Neural cell (in vitro differentiated cells): ENCODE measurements at places on chromosomes 5 and 9. TPM values are rescaled to one million over a fixed set of nuclear protein-coding genes. Genes with fewer than 3 reads are reported as not detected.

Gene GRIN3A
- polyA plus RNA-seq: 0.18 and 0.59 TPM in 2 replicates

Gene PIP5K1B
- polyA plus RNA-seq: 0.72 and 1.5 TPM in 2 replicates

Gene PTPRD
- polyA plus RNA-seq: 143 and 153 TPM in 2 replicates

Gene CCNB1
- polyA plus RNA-seq: 13.0 and 20.3 TPM in 2 replicates

Gene EIF4E1B
- polyA plus RNA-seq: 0.82 TPM in 1 of 2 replicates, not detected in the other

Gene ZFP37
- polyA plus RNA-seq: 28.2 and 35.4 TPM in 2 replicates

Gene ANKRD34B
- 0.08 and 0.32 TPM in 2 replicates for polyA plus RNA-seq

Gene NUTM2G
- 0.18 and 1.1 TPM in 2 replicates for polyA plus RNA-seq

Gene SLC6A19
- not detected in 2 replicates for polyA plus RNA-seq

Gene DAB2
- polyA plus RNA-seq: 0.63 and 0.72 TPM in 2 replicates

Gene DTWD2
- polyA plus RNA-seq: 3.3 and 6.6 TPM in 2 replicates

Gene KCNN2
- polyA plus RNA-seq: 1.0 and 1.6 TPM in 2 replicates

Gene GRXCR2
- polyA plus RNA-seq: 0.36 TPM in 1 of 2 replicates, not detected in the other

Gene RELL2
- polyA plus RNA-seq: 44.9 and 49.4 TPM in 2 replicates

Gene PCDHGA12
- polyA plus RNA-seq: 0.11 and 0.56 TPM in 2 replicates

Gene RASGRF2
- polyA plus RNA-seq: 0.08 and 0.42 TPM in 2 replicates

Gene SPATA6L
- polyA plus RNA-seq: 0.58 and 0.89 TPM in 2 replicates

Gene COL27A1
- 0.04 and 0.25 TPM in 2 replicates for polyA plus RNA-seq

Gene KLF9
- 0.11 and 0.60 TPM in 2 replicates for polyA plus RNA-seq

Gene CARD6
- polyA plus RNA-seq: 0.06 TPM in 1 of 2 replicates, not detected in the other

Gene HNRNPK
- polyA plus RNA-seq: 1,053 and 1,061 TPM in 2 replicates

Gene LRRTM2
- 5.9 and 6.1 TPM in 2 replicates for polyA plus RNA-seq

Gene PCDHB16
- polyA plus RNA-seq: 2.1 and 2.8 TPM in 2 replicates

Gene RASEF
- 0.12 and 0.18 TPM in 2 replicates for polyA plus RNA-seq

Gene LNPEP
- polyA plus RNA-seq: 23.0 and 25.6 TPM in 2 replicates

Gene OTULINL
- 6.2 and 7.2 TPM in 2 replicates for polyA plus RNA-seq

Gene PKD2L2
- polyA plus RNA-seq: not detected in 2 replicates

Gene PCDHB6
- polyA plus RNA-seq: 1.6 and 1.7 TPM in 2 replicates

Gene PRSS3
- polyA plus RNA-seq: not detected in 2 replicates

Gene GABRB2
- 101 and 106 TPM in 2 replicates for polyA plus RNA-seq

Gene SLC4A9
- not detected in 2 replicates for polyA plus RNA-seq

Gene ADGRD2
- polyA plus RNA-seq: not detected in 2 replicates

Gene CTSL
- polyA plus RNA-seq: 46.5 and 53.5 TPM in 2 replicates

Gene CFAP90
- polyA plus RNA-seq: 0.45 and 2.1 TPM in 2 replicates

Gene OCLN
- 6.5 and 7.5 TPM in 2 replicates for polyA plus RNA-seq

Gene PCDHB5
- polyA plus RNA-seq: 4.5 and 4.7 TPM in 2 replicates

Gene STING1
- polyA plus RNA-seq: 0.12 TPM in 1 of 2 replicates, not detected in the other

Gene ABCA1
- 5.1 and 5.2 TPM in 2 replicates for polyA plus RNA-seq

Gene CRB2
- 0.32 and 0.70 TPM in 2 replicates for polyA plus RNA-seq

Gene IRGM
- polyA plus RNA-seq: 0.28 TPM in 1 of 2 replicates, not detected in the other

Gene SMARCA2
- 42.7 and 150 TPM in 2 replicates for polyA plus RNA-seq

Gene ICE1
- polyA plus RNA-seq: 22.1 and 24.4 TPM in 2 replicates

Gene ZSWIM6
- 43.6 and 43.8 TPM in 2 replicates for polyA plus RNA-seq

Gene TOPORS
- polyA plus RNA-seq: 18.0 and 18.6 TPM in 2 replicates

Gene RPL37
- polyA plus RNA-seq: 107 and 110 TPM in 2 replicates

Gene IL3
- not detected in 2 replicates for polyA plus RNA-seq

Gene RNF183
- not detected in 2 replicates for polyA plus RNA-seq

Gene NUTM2F
- polyA plus RNA-seq: 0.68 and 1.5 TPM in 2 replicates

Gene FAT2
- not detected in 2 replicates for polyA plus RNA-seq

Gene GPR151
- polyA plus RNA-seq: 0.90 and 1.0 TPM in 2 replicates

Gene BAAT
- polyA plus RNA-seq: 0.44 and 0.61 TPM in 2 replicates
